ENCODE measurements at places on chromosomes 3 and 15. TPM values are rescaled to one million over a fixed set of nuclear protein-coding genes. Genes with fewer than 3 reads are reported as not detected.
A peak's percentile ranks its signal among the peaks of the same experiment; 100 is the strongest.

CA12 gene
- total RNA-seq: 0.32 TPM

- no peak for DNase-seq
- no peaks in the 10 kb centered on the region for H3K27me3 ChIP-seq
- peaks cover 35% of the 10 kb centered on the region for H3K36me3 ChIP-seq
- peak overlapping the region; percentile 37 for H3K27ac ChIP-seq
Measured at GRCh38 chr3:46935168-46935858, 41.2 kb downstream of the CCDC12 start.

- no peak overlapping the region for H3K27ac ChIP-seq
- peaks cover 74% of the 10 kb centered on the region for H3K36me3 ChIP-seq
- H3K4me3 ChIP-seq: no peak overlapping the region
- DNase-seq: no peak
- H3K4me1 ChIP-seq: peaks cover 12% of the 10 kb centered on the region
Measured at GRCh38 chr3:9742560-9742959, 7.2 kb upstream of the OGG1 start.

DNA sequence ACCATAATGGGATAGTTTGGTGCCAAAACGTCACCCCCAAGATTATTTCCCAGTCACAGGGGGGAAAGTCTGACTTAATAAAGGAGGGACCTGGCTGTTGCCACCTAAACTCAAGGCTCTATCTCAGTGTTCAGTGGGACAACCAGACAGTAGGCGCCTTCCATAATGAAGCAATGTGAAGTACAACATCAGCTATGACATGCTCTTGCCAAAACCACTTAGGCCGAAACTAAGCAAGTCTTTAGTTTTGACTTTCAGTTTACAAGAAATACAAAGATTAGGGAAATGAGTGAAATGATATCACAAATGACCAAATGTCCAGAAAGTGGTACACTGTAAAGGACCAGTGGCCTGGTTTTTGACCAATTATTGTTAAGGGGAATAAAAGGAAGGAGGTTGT lies 32.9 kb downstream of the SOX14 start:
- H3K4me3 ChIP-seq: no peak overlapping the region
- H3K36me3 ChIP-seq: no peaks in the 10 kb centered on the region
- H3K27ac ChIP-seq: no peak overlapping the region
- no peaks in the 10 kb centered on the region for H3K4me1 ChIP-seq

DNA sequence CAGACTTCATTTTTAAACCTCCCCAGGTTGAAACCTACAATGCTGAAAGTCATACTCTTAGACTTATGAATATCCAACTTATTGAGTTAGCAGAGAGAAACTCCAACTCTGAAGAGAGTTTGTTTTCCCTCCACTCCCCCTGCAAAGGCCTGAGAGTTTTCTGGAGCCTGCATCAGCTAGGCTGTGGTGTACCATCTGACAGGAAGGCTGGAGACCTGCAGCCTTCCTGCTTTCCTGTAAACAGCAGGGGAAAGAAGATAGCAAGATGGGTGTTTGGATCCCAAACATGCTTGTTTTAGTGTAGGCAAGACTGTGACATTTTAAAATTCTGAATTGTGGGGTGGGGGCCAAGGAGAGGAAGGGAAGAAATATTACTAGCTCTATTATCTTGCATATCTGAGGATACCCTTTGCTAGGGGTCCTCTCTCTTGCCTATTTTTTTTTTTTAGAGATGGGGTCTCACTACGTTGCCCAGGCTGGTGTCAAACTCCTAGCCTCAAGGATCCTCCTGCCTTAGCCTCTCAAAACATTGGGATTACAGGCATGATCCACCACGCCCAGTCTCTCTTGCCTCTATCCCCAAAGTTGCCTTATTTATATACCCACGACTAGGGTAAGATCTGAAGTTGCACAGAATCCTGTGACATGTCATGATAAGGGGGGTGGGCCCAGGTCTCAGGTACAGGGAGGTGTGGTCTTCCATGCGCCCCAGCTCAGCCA lies 51.0 kb upstream of the USP3 start:
- H3K27me3 ChIP-seq: no peaks in the 10 kb centered on the region
- DNase-seq: no peak
- no peak overlapping the region for H3K4me3 ChIP-seq
- H3K36me3 ChIP-seq: no peaks in the 10 kb centered on the region
- no peak overlapping the region for H3K27ac ChIP-seq

- H3K4me1 ChIP-seq: peaks cover 18% of the 10 kb centered on the region
- DNase-seq: peak; percentile 24
- no peaks in the 10 kb centered on the region for H3K27me3 ChIP-seq
- no peak overlapping the region for H3K27ac ChIP-seq
- H3K36me3 ChIP-seq: peaks cover 6% of the 10 kb centered on the region
- H3K4me3 ChIP-seq: no peak overlapping the region
Measured at GRCh38 chr3:41848753-41849574, 112.9 kb downstream of the ULK4 start.

DNA sequence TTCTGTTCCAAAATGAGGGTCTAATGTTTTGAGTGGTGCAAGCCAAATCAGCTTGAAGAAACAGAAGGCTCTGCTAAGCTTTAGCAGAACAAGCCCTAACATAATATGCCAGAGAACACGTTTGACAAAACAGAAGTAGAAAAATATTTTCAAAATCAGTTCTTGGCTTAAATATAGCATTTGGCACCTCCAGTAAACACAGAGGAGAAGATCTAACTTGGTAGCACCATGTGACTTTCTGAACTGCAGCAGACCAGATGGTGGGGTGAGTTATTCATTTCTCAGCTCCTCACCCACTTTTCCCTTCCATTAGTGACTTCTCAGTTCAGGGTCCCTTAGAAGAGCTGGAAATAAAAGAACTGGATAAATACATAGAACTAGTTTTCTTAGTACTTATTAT lies 395.8 kb downstream of the MAGI1 start:
- DNase-seq: no peak
- H3K4me3 ChIP-seq: no peak overlapping the region
- no peaks in the 10 kb centered on the region for H3K4me1 ChIP-seq
- no peaks in the 10 kb centered on the region for H3K36me3 ChIP-seq

Data from activated CD4-positive, alpha-beta T cell treated with anti-CD3 and anti-CD28 coated beads for 36 hours (primary cell).